ENCODE measurements at places on chromosomes 5 and 9.

- DNase-seq = no peak
Observed at GRCh38 chr5:109125755-109126429, 283.9 kb downstream of the PJA2 start.

GRCh38 chr9:447230-448025 is 232.8 kb downstream of the DOCK8 start:
- DNase-seq = peak; percentile 92

GRCh38 chr9:75599126-75599525 is 291.3 kb upstream of the PCSK5 start:
- DNase-seq = no peak

- DNase-seq = no peak
Observed at GRCh38 chr5:3913279-3913678, 317.6 kb downstream of the IRX1 start.

DNA sequence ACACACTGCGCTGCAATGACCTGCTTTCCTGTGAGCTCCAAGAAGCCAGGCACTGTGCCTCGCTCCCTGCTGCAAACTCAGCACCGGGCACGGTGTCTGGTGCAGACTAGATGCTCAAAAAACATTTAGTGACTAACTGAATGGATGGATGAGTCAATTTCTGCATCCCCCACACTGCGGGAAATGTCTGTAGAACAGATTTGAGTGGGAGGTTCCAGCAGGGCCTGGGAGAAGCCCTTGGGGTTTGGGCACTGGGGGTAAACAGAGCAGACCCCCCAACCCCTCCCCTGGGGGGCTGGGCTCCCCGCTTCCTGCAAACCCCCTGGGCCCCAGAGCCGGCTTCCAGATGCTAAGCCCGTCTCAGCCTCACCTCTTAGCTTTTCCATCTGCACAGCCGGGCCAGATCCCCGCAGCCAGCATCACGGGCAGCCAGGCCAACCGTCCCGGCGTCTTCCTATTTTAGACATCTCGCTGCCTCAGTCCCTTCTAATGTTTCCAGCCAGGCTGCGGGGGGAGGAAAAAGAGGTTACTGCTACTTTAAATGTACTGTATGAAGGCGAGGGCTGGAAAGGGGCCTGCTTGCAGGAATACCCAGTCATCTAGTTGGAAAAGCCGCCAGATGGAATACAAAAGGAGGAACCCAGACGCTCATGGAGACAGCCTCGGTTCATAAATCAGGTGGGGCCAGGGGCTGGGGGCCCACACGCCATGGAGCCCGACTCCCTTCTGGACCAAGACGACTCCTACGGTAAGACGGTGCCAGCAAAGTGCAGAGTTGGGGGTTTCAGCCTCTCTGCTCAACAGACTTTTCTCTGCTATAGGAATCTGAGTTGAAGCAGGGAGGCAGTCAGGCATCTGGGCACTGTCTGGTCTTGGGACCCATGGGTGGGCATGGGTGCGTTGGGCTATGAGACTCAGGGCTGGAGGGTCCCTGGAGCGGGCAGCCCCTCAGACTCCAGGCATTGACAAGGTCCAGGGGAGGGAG is 67.1 kb upstream of the GGTA1 start:
- no peak for DNase-seq

GRCh38 chr5:132828846-132829494 is 1.5 kb downstream of the SHROOM1 start:
- DNase-seq = no peak

DNA sequence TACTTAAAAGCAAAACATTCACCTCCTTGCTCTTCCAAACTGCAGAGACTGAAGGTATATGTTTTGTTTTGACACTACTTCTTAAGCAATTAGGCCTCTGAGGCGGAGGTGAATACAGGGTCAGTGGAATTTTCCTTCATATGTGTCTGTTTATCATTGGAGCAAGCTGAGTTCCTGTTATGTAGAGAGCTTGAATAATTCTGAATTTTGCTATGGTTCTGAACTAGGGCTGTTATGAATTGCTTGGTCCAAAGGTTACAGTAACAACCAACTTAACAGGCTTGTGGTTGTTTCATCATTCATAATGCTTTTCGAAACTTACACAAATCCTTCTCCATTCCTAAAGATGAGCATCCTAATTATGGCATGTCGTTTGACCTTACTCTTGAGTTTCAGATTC is 444.6 kb upstream of the MEF2C start:
- no peak for DNase-seq

DNA sequence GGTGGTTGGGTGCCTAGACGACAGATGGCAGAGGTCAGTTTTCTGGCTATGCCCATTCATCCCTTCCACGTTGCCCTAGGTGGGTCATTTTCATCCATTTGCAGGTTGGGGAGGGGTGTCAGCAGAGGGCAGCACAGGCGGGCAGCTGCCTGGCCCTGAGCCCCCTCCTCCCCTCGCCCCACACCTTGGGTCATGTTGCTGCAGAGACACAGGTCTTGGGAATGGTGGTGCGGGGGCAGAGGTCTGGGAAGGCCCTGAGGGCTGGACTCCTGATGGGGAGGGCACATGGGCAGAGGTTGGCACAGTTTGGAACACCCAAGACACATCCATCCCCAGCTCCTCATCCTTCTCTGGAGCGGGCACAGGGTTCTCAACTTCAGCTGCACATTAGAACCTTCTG is 103.2 kb upstream of the LMX1B start:
- DNase-seq = no peak

DNA sequence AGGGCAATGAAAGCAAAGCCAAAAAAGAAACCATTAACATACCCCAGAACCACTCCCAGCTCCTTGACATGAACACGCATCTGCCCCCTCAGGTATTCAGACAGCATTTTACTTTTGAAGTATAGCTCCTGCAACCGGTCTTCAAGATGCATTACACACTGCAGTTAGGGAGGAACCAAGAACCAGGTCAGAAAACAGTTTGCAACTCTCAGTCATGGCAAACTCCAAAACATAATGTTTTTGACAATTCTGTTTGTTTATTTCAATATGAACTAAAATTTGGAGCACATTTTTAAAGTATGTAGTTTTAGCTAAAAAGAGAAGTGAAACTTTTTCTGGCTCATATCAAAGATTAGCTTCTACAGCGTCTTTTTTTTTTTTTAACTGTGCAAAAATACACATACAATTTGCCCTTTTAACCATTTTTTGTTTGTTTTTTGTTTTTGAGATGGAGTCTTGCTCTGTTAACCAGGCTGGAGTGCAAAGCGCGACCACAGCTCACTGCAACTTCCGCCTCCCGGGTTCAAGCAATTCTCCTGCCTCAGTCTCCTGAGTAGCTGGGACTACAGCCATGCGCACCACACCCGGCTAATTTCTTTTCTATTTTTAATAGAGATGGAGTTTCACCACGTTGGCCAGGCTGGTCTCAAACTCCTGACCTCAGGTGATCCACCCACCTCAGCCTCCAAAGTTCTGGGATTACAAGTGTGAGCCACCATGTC is 12.2 kb upstream of the RAPGEF6 start:
- DNase-seq = no peak

DNA sequence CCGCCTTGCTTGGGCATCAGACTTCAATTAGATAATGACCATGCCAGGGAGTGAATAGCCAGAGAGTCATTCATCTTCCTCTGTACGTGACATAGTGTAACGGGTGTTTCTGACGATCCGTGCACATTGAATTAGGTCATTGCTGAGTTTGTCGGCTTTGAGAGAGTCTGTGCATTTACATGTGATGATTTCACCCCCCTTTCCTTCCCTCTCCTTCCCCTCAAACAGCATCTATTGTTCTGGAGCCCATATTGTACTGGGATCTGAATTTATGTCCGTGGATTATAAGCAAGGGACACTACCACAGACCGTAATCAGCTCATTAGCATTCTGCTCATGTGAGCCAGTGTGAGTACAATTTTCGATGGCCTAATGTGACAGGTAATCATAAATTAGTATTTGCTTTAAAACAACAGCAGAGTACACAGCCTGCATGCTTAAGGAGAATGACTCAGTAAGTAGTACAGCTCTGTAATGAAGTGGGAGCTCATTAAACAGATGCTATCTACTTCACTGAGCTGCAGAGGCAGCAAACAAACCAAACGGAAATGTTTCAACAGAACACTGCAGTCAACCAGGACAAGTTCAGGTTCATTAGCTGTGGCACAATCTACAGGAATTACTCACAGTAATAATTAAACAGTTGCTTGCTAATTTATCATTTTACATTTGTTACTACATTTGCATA is 302.1 kb downstream of the CSNK1G3 start:
- DNase-seq = peak; percentile 41

DNA sequence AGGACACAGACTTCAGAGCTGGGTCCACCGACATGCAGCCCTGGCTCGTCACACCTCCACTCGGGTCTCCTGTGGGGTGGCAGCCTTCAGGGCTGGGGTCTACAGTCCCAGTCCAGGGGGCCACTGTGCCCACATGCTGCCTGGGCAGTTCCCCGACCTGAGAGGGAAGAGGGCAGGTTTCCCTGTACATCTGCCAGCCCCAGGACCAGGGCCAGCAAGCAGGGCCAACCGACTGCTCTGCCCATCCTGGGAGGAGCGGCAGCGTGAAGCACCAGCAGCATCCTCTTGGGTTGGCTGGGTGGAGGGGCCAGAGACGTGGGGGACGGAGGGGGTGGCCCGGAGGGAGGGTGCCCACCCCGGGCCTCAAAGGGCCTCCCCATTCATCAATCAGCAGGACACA is 120.6 kb upstream of the SARDH start:
- DNase-seq = no peak

GRCh38 chr5:178672630-178673029 is 45.8 kb upstream of the CLK4 start:
- no peak for DNase-seq

DNA sequence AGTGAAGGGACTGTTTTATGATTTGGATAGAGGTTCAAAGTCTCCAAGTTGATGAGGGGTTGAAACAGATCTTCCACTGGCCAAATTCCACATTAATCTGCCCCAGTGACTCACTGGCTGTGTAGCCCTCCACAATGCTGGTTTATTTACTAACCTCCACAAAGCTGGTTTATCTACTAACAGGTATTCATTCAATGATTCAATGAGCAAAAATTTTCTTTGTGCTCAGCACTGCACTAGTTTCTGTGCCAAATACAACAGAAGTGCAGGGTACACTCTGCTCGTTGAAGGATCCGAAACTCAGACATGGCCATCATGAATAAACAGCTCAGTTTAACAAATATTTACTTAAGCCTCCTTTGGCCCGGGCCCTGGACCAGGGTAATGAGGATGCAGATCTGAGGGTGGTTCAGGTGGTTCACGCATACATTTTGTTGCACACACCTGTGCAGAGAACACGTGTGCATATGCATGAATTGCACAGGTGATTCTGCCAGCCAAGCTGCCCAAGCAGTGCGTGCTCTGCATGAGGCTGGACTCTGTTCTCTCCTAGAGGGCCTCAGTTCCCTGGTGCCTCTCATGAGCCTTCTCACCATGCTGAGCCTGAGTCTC is 71.0 kb downstream of the SH3PXD2B start:
- DNase-seq = peak; percentile 72

- DNase-seq = no peak
Observed at GRCh38 chr5:68332556-68332955, 117.0 kb downstream of the PIK3R1 start.

- no peak for DNase-seq
Observed at GRCh38 chr5:55557123-55557522, 22.4 kb upstream of the PLPP1 start.

DNA sequence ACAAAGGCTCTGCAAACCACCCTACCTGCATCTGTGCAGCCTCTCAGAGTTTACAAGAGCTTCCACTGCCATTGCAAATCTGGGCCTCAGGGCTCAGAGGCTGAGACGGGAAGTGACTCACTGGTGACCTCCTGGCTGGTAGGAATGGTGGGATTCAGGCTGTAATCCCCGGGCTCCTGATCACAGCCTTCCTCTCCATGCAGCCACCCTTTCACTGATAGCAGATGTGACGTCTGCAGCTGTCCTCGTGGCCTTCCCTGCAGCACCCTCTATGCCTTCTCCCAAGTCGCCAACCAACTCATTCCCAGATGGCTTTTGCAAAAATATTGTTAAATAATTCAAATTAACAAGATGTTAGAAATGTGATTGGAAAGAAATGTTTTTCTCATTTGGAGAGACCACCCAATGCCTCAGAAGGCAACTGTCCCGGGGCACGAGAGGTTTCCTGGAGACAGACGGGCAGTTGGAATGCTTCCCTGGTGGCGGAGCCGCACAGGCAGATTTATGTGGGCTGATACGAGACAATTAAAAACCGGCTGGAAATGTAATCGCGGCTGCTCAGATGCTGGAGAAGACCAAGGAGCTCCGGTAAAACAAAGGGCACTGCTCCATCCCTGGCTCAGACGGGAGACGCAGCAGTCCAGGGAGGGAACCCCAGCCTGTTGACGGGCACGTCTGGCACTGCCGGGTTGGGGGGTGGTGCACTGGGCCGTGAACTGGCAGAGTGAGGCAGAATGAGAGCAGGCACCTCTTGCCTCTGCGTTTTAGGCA is 34.4 kb upstream of the SLC25A51 start:
- no peak for DNase-seq

DNA sequence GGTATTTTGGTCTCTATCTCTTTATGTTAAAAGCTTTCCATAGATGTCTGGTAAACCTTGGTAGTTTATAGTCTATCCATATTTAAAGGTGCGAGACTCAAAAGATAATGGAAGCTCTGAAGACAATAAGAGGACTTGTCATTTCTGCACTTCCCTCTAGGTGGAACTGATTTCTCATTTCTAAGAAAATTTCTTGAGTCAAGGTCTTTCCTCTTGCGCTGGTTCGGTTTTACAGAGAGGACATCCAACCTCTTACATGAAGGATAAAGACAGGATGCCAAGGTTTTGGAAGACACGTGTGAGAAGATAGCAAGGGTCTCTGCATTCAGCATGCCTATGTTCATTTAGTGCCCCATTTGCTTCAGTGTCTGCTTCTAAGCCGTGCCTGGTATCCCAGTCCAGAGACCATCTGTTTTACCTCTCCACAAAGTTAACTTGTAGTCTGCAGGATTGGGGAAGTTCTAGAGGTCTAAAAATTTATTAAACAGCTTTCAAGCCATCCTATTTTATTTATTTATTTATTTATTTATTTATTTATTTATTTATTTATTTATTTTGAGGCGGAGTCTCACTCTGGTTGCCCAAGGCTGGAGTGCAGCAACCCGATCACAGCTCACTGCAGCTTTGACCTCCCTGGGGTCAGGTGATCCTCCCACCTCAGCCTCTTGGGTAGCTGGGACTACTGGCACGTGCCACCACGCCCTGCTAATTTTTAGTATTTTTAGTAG is 41.6 kb downstream of the KIAA1191 start:
- no peak for DNase-seq

- no peak for DNase-seq
Observed at GRCh38 chr5:174446988-174447387, 277.4 kb upstream of the MSX2 start.

GRCh38 chr5:73435759-73436534 is 12.6 kb downstream of the FOXD1 start:
- no peak for DNase-seq
